ENCODE measurements at places on chromosomes 7 and 10.

DNA sequence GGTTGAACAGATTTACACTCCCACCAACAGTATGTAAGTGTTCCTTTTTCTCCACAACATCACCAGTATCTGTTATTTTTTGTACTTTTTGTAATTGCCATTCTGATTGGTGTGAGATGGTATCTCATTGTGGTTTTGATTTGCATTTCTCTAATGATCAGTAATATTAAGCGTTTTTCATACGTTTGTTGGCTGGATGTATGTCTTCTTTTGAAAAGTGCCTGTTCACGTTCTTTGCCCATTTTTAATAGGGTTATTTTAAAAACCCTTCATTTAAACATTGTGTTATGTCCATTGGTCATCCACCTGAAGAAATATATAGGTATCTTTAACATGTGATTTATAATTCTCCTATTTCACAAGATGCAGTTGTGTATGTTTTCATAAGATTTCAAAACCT is 291.3 kb downstream of the SEMA3D start:
- no peak for DNase-seq

- no peak for DNase-seq
These were observed 2.1 kb upstream of the MBL2 start for GRCh38 chr10:52774600-52775106.

DNA sequence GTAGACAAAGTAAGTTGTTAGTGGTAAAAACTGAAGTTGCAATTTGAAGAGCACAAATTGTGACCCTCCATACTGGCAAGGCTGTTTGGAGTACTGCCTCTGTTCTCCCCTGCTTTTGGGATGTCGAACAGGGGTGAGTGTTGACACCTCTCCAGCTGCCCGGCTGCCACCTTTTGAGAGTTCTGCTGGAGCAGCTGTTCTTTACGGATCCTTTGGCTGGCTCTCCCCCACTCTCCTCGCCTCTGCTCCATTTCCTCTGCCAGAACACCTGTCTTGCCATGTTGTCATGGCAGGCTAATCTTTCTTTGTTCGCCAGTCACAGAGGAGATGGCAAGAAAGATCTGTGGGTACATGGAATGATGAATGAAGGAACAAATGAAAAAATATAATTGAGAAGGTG is 34.9 kb downstream of the INSYN2A start:
- DNase-seq, result no peak

GRCh38 chr10:89086801-89087521 is 96.4 kb downstream of the FAS start:
- DNase-seq, result peak; percentile 57

DNA sequence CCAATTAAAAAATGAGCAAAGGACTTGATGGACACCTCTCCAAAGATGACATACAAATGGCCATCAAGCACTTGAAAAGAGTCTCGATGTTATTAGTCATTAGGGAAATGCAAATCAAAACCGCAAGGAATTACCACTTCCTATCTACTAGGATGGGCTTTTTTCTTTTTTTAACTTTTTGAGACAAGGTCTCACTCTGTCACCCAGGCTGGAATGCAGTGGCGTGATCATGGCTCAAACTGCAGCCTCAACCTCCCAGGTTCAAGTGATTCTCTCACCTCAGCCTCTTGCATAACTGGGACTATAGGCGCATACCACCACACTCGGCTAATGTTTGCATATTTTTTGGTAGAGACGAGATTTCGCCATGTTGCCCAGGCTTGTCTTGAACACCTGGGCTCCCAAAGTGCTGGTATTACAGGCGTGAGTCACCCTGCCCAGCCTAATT is 13.6 kb downstream of the NKX1-2 start:
- peak; percentile 59 for DNase-seq

DNA sequence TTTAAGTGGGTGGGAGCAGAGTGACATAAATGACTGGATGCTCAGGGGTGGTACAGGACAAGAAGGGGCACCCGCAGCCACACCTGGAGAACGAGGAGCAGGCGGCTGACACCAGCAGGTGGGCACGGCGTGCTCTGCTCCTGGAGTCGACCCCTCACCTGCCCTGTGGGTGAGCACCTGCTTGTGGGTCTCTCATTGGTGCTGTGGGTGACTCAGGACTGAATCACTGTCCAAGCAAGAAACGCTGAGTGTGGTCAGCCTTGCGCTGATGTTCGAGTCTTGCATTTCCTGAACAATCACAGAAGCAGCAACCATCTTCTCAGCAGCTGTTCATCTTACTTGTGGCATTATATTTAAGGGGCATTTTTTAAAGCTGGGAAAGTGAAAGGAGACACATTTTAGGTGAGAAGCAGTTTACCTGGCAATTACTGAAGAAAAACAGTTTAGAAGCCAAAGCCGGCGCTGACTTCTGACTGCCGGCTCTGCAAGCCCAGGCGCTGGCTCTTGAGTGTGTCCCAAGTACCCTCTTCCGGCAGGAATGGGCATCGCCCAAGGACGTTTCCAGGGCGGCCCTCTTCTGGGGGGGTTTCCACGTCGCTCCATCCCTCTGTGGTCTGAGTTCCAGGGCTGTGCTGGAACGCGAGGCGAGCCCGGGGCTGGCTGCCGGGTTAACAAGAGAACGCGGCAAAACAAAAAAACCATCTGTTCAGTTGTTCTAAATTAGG is 145.2 kb upstream of the PFKP start:
- DNase-seq, result no peak

DNA sequence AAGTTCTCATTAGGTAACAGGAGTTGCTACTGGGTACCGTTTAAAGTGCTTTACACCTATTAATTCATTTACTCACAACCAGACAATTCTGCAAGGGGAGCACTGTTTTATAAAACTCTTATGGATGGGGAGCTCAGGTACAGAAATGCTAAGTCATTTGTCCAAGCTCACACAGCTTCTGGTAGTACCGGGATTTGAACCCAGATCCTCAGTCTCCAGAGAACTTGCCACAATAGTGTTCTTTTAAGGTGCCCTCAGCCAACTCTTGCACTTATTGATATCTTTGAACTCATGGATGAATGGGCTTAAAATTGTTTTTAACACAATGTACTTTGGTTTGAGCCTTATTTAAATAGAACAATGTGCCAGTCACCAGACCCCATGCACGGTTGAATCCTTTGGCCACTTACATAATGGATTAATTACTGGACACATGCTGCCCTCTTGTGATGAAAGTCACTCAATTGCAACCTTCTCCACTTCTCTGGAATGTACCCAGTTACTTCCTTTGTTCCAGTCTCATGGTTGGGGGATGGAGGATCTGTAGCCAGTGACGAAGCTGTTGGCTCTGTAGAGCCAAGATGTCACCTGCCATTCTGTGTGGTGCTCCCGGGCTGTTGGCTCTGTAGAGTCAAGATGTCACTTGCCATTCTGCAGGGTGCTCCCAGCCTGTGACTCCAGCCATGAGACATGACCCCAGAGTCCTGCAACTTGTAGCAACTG is 65.6 kb downstream of the NOD1 start:
- DNase-seq, result peak; percentile 53

GRCh38 chr7:52088008-52088901 is 771.6 kb upstream of the COBL start:
- DNase-seq, result no peak

DNA sequence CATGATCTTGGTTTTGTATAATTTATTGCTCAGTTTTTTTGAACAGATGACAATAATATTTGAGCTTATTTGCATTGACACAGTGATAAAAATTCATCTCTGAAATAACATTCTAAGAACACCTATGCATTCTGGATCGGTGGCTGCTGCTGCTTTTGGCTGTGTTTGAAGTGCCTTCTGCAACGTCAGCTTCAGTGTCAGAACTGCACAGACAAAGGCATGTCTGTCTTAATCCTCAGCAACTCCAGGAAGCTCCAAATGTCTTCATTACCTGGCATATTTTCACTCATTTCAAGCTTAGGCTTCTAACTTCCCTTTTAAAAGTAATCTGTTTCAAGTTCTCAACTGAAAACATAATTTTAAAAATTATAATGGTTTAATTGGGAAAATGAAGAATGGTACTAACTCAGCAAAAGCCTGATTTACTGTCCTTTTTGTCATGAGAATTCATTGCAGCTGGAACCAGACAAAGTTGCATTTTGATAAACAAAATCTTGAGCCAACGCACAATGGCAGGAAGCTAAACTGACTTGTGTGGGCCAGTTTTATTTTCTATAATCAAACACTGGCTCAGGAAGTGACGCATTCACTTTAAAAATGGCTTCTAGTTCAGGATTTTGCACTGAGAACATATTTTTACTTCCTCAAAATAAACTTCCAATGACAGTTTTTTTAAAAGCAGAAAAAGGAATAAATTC is 38.7 kb downstream of the NPS start:
- DNase-seq, result no peak

DNA sequence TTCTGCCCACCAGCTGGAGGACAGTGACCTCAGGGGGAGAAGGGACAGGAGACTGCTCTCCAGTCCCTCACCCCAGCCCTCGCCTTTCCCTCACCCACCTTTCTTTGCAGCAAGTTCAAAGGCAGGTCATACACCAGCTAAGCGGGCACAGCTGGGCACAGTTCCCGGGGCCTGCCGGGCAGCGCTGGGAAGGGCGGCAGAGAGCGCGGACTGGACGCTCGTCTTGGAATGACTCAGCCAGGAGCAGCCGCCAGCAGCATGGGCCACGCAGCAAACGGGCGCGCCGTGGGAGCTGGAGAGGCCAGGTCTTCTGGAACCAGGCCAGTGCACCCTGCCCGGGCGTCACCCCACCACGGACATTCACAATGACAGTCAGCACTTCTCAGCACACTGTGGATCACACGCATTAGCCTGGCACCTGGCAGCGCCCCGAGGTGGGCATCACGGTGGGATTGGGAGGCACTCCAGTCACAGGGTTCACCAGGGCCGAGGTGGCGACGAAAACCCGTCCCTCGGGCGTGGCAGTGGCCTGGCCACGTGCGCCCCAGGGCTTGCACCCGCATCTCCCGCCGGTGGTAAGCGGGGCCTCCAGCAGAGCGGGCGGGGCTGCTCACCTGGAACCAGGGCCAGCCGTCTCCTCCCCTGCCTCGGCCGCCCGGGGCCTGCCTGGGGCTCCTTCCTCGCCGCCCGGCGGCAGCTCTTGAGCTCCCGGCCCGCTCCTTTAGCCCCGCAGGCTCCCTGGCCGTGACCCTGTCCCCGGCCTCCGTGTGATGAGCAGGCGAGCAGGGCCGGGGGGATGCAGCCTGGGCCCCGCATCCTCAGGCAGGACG is 29.0 kb upstream of the WDFY4 start:
- peak; percentile 58 for DNase-seq

DNA sequence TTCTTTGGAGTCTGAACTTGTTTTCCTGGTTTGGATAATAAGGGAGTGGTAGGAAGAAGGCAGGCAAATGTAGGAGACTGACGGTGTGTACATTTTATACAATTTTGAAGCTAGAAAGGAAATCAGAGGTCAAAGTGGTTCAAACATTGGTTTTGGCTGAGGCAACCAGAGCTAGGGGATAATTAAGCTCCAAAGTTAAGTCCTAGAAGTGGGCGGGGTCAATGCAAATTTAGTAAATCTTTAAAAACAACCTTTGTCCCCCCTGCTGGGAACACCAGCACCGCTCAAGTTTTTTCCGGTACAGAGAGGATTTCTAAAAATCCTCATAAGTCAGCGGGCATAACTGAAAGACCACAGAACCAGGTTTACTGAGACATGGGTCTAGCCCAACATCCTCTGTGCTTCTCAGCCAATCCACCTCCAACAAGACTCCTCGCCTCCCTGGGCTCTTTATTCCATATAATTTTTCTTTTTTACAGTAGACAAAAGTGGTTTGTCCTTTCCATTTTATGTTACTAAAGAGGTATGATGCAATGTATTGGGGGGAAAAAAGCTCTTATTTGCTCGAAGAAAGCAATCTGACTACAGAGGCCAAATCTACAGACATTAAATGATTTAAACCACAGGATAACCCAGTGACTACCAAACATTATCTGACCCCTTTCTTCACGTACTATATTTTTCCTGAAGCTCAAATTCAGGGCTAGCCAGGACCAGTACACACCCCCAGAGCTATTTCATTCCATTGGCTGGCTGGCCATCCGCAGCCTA is 1.6 kb downstream of the GLUD1 start:
- DNase-seq, result no peak

DNA sequence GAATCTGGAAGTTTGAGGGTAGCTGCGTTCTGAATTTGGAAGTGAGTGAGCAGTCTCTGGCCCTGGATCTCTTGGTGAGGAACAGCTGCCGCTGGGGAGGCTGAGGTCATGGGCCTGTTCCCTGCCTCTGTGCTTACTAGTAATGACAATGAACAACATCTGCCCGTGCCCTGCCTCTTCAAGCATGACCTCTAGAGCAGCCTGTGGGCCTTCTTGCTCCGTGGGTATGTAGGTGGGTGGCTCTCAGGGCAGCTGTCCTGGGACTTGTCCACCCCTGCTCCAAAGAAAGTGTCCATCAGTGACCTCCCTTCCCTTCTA is 186.2 kb downstream of the CXCL12 start:
- no peak for DNase-seq

GRCh38 chr7:108328174-108328651 is 128.0 kb downstream of the NRCAM start:
- DNase-seq, result no peak

- no peak for DNase-seq
These were observed 55.7 kb upstream of the ZRANB1 start for GRCh38 chr10:124886195-124886594.

GRCh38 chr7:23277359-23277989 is 21.7 kb upstream of the MALSU1 start:
- peak; percentile 56 for DNase-seq

DNA sequence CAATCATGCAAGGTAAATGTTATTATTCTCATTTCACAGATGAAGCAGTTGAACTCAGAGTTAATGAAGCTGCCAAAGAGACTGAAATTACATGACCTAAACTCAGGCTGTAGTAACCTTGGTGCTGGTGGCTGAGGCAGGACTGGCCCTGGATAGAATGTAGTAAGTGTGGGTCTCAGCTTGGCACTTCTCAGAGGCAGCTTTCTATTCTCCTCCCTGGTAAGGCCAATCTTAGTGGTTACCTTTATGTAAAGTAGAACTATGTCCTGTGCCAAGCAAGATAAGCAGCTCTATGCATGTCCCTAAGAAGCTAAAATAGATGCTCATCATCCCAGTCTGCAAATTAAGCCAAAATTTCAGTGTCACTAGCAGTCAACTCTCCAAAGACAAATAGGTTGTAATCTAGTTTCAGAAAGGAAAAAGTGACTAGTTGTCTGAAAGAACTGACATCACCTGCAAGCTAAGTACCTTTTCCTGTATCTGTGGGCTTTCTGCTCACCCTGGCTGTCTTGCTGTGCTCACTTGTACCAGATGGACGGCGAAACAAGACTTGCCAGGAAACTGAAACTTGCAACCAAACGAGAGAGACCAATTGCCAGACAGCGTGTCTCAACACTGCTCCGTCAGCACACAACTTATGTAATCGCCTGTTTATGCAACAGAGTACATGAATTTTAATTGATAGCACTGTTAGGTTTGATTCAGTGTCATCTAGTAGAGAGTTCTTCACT is 43.7 kb downstream of the CH25H start:
- DNase-seq, result no peak
